ENCODE measurements at places on chromosomes 2 and 18. TPM values are rescaled to one million over a fixed set of nuclear protein-coding genes. Genes with fewer than 3 reads are reported as not detected.

HOXD9 gene
- total RNA-seq, result not detected

RBM43 gene
- total RNA-seq, result 2.0 TPM

SERPINB11 gene
- total RNA-seq, result not detected

USP40 gene
- total RNA-seq, result 5.3 TPM

HOXD12 gene
- total RNA-seq, result not detected

MEP1B gene
- 0.41 TPM for total RNA-seq
